GM18507 (cell line): ENCODE measurements at places on chromosomes 16 and 17.

GRCh38 chr16:85240982-85241924, 129.0 kb upstream of the CIBAR2 start:
- DNase-seq: no peak

DNA sequence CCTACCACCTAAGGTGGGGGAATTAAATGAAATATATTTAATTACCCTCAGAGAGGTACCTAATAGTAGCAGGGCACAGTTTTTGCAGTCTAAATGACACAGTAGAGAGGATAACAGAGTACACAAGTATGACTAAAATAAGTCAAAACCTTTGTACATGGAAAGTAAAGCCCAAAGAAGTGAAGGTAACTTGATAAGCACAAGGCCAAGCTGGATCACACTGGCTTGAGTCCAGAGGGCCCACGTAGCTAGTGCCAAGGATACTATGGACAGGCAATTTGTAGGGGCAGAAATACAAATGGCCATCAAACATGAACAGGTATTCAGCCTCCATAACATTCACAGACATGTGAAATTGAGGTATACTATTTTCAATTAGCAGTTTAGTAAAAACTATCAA, 7.6 kb downstream of the MYO18A start:
- no peak for DNase-seq

DNA sequence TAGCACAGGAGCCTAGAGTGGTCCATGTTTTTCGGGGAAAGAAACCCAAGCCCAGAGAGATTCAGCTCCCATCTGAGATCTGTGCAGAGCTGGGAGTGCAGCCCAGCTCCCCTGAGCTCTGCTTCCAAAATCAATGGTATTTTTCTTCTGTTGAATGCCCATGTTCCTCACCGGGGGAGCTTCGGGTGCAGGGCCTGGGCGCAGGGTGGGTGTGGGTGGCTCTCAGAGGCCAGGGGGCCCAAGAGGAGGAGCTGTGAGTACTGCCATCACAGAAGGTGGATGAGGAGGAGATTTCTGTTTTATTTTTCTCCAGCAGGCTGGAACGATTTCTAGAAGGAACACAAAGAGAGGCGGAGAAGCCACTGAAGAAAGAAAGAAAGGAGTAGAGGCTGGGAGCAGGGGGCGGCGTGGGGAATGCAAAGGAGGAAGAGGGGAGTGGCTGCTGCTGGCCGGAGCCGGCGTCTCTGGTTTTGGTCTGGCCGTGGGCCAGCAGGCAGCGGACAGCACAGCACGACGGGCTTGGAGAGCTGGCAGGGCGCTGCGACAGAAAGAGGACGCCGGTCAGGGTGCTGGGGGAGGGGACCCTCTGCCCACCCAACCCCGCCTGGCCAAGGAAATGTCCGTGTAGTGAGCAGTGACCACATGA, 76.2 kb upstream of the KSR1 start:
- no peak for DNase-seq

GRCh38 chr17:27157297-27157696, 136.6 kb upstream of the WSB1 start:
- no peak for DNase-seq

DNA sequence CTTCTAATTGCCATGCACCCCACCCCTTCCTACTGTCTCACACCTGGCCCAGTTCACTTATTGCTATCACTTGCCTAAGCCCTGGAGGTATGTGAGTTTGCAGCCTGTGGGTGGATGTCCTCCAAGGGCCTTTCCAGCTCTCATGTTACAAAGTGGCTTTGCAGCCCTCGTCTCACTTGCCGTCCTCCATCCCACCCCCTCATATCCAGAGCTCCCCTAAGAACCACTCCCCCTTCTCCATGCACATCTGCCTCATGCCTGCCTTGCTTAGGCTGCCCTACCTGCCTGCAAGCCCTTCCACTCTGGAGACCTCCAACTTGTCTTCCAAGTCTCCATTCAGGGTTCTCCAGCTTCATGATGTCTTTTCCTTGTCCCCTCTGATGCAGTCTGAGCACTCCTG, 119.4 kb upstream of the NLRP1 start:
- no peak for DNase-seq
